ENCODE measurements at places on chromosomes 3 and 15.

DNA sequence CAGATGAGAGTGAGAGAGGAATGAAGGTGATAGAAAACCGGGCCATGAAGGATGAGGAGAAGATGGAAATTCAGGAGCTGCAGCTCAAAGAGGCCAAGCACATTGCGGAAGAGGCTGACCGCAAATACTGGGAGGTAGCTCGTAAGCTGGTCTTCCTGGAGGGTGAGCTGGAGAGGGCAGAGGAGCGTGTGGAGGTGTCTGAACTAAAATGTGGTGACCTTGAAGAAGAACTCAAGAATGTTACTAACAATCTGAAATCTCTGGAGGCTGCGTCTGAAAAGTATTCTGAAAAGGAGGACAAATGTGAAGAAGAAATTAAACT, 88.9 kb downstream of the EOMES start:
- DNase-seq, result no peak

DNA sequence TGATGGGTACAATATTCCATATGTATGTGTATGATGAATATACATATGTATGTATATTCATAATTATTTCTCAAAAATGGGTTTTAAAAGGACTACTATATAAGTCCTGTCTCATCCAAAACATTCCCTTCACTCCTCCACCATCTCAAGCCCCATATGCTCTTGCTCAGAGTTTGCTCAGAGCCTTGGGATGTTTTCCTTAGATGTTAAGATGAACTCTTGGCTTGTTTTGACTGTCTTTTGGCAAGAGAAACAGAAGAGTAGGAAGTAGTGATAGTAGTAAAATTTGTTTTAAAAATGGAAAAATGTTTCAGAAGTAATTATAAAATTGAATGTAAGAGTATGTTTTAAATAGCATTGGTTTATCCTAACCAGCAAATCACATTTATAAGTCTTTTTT, 6.2 kb upstream of the EPHA3 start:
- DNase-seq, result no peak

DNA sequence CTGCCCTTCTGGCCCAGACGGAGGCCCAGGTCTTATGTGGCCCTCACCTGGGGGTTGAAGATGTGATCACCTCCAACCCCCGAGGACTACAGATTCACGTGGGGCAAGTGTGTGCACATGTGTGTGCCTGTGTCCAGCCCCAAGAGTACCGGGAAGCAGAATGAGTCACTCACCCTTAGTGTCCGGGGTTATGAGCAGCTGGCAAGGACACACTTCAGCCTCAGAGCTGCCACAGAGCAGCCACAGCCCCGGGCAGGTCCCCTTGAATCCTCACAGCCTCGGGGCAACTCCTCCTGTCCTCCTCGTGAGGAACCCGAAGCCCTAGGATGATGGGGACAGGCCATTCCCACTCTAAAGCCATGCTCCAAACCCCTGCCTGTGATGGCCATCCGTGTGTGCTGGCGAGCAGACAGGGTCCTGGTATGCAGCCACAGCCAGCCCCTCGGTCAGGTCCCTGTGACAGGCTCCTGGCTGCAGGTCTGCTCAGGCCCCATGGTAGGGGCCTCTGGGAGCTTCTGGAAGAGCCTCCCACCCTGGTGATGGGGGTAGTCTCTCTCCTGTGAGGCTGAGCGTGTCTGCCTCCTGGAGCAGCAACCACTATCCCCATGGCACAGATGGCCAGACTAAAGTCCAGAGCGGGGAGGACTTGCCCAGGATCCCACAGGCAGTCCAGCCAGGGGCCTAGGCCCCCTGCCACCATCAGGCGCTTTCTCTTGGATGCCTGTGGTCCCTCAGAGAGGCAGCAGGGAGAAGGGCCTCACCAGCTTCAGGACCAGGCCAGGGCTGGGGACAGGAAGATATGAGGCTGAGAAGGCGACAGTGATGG, 852 bp downstream of the STAB1 start:
- DNase-seq, result no peak

DNA sequence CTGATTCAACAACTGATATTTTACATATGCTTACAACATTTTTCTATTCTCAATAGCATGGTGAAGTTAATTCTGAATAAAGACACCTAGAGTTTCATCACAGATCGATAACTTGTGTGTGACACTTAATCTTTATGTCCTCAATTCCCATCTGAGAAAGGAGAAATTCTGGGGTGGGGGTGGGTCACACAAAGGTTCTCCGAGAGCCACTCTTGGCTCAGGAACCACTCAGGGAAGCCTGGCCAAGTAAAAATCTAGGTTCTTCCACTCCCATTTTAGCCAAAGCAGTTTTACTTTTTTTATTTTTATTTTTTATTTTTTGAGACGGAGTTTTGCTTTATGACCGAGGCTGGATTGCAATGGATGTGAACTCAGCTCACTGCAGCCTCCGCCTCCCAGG, 111.0 kb upstream of the TBL1XR1 start:
- DNase-seq, result no peak

- peak; percentile 5 for DNase-seq
These were observed 4.4 kb upstream of the CD200R1 start for GRCh38 chr3:112979244-112979832.

DNA sequence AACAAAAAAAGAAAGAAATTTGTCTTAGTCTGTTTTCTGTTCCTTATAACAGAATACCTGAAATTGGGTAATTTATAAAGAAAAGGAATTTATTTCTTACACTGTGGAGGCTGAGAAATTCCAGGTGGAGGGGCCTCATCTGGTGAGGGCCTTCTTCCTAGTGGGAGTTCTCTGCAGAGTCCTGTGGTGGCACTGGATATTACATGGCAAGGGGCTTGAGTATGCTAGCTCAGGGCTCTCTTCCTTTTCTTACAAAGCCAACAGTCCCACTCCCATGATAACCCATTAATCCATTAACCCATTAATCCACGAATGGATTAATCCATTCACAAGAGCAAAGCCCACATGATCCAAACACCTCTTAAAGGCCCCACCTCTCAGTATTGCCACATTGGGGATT, 2.9 kb upstream of the SATB1 start:
- DNase-seq, result no peak

DNA sequence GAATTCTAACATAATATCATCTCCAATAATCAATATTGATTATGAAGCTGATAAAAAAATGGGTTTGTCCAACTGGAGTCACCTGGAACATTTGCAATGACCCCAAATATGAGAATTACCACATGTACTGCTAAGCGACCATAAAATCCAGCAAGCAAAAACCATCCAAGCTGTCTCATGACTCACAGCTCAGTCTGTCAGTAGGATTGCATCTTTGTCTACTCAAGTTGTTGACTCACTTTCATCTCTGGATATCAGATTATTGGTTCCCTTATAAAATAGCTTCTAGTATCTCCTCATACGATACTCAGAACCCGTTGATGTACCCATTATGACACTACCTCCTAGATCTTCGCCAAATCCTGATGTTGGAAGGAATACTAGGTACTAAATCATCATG, 209.8 kb upstream of the ATP11B start:
- DNase-seq, result no peak

DNA sequence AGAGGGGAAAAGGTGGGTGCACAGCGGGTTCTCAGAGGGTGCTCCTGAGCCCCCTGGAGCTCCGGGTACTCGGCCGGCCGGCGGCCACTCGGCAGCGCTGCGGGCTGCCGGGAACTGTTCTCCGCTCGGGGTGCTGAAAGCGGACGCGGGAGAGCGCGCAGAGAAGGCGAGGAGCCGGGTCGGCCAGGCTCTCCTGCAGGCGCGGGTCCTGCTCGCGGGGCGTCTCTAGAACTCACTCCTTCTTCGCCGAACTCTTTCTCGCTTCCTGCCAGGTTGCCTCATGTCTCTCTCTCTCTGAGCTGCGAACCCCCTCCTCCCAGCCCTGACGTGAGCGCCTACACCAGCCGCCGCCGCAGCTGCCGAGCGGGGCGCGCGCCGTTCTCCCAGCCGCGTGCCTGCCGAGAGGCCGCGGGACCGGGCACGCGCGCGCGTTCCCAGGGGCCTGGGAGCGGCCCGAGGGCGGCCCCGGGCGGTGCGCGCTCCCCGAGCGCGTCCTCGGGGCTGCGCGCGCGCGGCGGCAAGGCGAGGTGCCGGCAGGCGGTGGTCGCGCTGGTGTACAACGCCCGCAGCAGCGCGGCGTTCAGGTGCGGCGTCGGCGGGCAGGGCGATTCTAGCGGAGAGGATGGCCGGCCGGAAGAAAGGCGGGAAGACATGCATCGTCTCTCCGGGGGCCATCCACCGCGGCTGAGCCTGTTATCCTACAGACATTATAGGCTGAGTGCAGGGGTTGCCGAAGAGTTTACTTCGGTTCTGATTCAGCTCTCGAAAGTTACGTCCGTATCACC, at the start of gene PEX5L:
PEX5L (minus strand) TSS at position 267 of the 785 bp plus-strand sequence. CDS start 338 bp downstream, outside the sequence.
- DNase-seq, result no peak

- DNase-seq, result no peak
These were observed 57.1 kb downstream of the DHX30 start for GRCh38 chr3:47859956-47860605.

DNA sequence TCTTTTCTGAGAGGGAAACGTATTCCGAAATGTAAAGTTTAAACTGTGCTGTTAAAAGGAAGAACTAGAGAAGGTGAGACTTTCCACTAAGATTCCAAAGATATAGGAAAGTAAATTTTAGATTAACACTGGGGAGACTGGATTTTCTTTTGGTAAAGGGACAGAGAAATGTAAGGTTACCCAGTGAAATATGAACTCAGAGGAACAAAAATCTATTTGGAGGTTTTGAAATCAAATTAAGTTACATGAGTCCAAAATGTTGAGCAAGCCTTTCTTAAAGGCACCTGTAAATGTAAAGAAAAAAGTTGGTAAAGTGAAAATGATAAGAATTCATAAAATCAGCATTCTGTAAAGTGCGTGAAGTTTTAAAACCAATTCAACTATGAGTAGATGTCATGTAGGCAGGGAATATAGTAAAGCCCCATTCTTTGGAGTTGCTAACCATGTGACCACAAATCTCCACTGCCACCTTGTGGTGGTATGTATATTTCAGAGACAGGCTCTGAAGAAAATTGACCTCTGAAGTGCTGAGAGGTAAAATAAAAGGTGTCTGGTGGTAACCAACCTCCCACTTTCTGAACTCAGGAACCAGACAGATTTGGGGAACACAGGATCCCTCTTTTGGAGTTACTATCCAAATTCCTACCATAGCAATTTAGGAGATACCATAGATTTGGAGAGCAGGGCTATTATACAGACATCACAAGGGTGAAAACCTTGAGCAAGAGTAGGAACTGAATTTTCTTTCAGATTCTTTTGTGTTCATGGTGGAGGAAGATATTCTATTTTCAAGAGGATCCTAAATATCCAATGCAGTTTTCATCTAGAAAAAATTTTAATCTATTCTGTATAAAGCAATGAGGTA, 215.3 kb downstream of the ROBO2 start:
- DNase-seq, result peak; percentile 14

DNA sequence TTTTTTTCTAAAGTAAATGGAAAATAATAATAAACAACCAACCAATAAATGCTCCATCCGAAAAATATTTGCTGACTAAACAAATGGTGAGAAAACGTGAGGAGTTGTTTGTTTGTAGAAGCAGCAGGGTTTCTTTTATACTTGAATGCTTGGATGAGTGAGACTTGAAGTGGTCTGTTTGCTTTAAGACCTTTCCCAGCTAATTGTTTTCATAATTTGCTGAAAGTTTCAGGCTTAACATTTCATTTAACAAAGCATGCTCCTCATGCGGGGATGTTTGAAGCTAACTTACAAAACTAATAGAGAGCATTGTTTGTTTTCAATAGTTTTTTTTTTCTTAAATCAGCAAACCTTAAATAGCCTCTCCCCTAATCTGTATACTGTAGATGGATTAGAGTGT, 484.6 kb downstream of the ROBO2 start:
- no peak for DNase-seq

DNA sequence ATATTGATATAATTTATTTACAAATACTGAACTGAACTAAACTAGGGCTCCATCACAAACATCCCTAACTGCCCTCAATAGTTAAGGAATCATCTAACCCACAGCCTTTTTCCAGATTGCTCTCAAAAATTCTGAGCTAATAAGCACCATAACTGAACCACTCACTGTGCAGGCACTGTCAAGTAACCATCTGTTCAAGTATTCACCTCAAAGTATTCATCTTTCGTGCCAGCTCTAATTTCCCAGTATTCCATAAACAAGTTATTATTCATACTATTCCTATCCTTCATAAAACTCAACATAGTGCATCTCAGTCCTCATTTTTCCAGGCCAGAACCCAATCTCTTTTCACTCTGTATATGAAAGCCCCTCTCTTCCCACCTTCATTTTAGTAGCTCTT, 41.1 kb downstream of the THBS1 start:
- DNase-seq, result no peak

- DNase-seq, result no peak
These were observed 164.3 kb upstream of the NUDT16 start for GRCh38 chr3:131217296-131217741.

- DNase-seq, result no peak
These were observed 40.8 kb downstream of the ZBTB11 start for GRCh38 chr3:101635954-101636798.

GRCh38 chr15:47846876-47847275, 129.6 kb downstream of the SEMA6D start:
- DNase-seq, result no peak

DNA sequence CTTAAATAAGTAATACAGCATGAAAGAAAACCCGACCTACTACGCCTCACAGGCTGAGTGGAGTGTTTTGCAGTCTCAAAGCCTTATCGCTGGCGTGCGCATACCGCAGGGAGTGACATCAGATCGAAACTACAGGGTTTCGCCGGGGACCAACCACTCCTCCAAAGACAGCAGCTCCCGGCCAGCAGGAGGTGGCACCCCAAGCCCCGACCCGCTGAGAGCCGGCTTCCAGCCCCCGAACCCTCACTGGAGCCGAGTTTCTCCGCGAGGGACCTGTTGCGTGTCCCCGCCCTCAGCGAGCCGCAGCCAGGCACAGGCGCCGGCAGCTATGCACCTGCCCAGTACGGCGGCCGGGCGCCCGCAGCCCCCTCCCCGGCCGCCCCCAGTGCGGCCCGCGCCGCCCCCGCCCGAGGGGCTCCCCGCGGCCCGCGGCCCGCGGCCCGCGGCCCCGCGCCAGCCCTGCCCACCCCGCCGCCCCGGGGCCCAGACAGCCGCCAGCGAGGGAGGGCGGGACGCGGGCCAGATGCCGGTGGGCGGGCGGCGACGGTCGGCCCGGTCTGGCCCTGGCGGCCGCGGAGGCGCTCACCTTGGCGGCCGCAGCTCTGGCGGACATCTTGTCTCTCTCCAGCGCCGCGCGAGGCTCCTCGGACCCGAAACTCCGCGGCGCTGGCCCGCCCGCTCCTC, 710 bp downstream of the TJP1 start:
- peak; percentile 77 for DNase-seq

DNA sequence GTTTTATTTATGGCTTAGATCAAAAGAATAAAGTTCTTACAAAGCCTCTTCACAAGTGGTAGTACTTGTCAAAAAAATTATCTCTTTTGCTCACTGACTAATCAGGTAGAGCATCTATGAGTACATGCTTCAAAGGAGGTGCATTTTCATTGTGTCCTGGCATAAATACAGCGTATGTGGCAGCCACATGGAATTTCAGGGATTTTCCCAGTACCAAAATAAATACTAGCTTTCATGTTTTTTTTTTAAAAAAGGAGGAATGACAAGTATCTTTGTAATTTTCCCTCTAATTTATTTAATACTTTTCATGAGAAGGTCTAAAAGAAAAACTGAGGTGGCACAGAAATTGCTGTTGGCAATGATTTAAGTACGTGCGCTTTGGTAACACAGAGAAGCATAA, 597.8 kb upstream of the ALCAM start:
- DNase-seq, result no peak

GRCh38 chr3:194890091-194890490, 204.4 kb downstream of the FAM43A start:
- no peak for DNase-seq

- DNase-seq, result no peak
These were observed 134.7 kb downstream of the ADAMTS17 start for GRCh38 chr15:100207053-100207452.

GRCh38 chr15:78507831-78508160, 419 bp downstream of the HYKK start:
- no peak for DNase-seq
